ENCODE measurements at places on chromosomes 12 and 14.

DNA sequence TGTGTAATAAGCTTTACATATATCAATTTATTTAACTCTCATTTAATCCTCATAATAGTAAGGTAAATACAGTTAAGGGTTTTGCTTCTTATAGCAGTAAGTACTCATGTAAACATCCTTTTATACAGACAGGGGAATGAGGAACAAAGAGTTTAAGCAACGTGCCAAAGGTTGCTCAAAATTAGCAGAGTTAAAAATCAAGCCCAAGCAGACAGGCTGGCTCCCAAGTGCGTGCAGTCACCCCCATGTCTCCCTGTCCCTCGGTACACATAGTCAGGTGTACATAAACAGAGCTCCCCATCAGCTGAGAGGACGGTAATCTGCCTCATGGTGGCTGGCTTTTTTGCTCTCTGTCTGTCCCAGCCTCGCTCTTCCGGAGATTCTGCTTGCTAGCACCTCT, 126.4 kb downstream of the DERA start:
- DNase-seq = no peak

DNA sequence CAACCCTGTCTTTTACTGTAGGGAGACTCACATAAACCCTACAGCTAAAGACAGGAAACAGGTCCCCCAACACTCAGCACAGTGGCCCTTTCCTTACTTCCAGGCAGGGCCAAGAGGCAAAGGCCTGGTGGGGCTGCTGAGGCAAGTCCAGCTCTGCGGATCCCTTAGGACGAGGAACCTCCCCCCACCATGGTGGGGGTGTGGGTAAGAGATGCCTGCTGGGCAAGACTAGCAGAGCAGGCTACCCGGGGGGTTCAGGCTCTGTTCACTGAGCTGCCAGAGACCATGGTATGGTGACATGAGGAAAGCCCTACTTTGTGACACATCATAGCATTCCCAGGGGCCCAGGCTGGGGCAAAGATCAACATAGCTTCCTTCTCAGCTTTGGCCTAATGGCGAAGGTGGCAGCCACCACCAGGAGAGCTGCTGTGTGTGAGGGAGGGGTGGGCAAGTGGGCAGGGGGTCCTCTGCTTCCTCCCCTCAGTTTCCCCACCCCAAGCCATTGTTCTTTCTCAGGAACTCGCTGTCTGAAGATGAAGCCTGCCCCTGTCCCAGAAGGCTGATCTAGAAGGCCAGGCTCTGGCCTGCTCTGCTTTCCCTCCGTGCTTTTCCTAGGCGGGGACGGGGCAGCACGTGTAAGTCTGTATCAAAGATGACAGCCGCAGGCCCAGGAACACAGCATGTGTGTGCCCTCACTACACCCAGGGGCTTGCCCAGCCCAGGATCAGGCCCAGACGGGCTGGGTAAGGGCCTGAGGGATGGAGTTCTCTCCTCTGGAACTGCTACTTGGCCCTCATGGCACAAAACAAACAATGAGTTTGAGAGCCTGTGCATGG, 10.1 kb upstream of the TINF2 start:
- DNase-seq = no peak

- no peak for DNase-seq
Measured at GRCh38 chr12:85273381-85274314, 6.4 kb upstream of the ALX1 start.

GRCh38 chr12:12380949-12381593, 24.2 kb downstream of the BORCS5 start:
- DNase-seq = no peak

DNA sequence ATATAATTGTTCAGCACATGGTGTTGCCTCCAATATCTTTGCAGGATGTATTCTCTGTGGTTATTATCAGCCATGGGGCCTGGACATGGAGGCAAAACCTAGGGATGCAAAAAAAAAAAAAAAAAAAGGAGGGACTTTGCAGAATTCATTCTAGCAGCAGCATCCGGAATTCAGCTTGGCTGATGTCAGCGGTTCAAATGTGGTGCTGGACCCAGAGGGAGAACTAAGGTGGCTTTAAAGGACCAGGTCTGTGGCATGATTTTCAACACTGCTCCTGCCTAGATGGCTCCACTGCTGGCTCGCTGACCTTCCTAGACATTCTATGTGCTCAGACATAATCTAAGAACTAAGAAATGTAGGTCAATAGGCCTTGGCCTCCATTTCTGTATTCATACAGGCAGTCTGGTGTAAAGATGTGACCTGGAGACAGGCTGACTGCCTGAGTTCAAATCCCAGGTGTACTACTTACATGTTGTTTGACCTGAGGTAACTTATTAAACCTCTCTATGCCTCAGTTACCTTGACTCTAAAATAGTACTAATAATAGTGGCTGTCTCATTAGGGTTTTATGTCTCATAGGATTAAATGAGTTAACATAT, 108.6 kb downstream of the PPM1A start:
- DNase-seq = no peak
